ENCODE measurements at places on chromosomes 16 and 17.

GRCh38 chr16:85422632-85423550 lies 190.2 kb upstream of the GSE1 start:
- DNase-seq: no peak

DNA sequence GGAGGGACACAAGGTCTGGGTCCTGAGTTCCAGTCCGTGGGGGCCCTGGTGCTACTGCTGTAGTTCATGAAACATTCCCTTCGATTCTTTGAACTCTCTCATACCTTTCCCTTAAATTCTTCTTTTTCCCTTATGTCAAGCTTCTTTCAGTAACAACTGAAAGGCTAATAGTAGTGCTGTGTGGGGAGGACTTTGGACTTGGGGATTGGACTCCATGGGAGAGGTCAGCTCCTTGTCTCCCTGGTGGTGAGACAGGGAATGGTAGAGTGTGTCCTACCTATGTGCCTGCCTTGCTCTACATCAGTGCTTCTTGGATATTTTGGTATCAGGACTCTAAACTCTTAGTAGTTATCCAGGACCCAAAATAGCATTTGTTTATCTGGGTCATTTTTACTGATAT lies 628.1 kb downstream of the WWOX start:
- no peak for DNase-seq

DNA sequence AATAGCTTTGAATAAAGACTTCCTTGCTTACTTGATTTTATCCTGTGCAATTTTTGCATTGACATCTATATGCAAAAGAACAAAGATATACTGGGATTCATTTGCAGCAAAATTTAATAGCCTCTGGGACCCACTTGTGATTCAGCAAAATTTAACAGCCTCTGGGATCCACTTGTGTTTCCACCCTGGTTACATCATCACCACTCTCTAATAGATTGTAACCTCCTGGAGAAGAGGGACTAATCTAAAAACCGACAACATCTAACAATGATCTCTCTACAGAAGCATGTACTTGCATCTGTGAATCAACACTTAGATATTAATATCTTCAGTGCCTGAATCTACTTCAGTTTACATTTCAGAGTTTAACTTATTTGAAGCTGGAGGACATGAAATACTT lies 202.0 kb upstream of the CPHXL start:
- DNase-seq: no peak

- DNase-seq: no peak
Observed at GRCh38 chr16:53502331-53503269, at the start of gene AKTIP. Gene AKTIP (minus strand): TSS chr16:53503209. CDS start chr16:53500259, 2,950 bp downstream.

GRCh38 chr17:19720631-19721426 lies 4.4 kb upstream of the SLC47A2 start:
- DNase-seq: no peak

GRCh38 chr17:37779554-37779953 lies 34.7 kb upstream of the HNF1B start:
- DNase-seq: no peak

- peak; percentile 35 for DNase-seq
Observed at GRCh38 chr17:50026837-50027171, 29.1 kb upstream of the ITGA3 start.

DNA sequence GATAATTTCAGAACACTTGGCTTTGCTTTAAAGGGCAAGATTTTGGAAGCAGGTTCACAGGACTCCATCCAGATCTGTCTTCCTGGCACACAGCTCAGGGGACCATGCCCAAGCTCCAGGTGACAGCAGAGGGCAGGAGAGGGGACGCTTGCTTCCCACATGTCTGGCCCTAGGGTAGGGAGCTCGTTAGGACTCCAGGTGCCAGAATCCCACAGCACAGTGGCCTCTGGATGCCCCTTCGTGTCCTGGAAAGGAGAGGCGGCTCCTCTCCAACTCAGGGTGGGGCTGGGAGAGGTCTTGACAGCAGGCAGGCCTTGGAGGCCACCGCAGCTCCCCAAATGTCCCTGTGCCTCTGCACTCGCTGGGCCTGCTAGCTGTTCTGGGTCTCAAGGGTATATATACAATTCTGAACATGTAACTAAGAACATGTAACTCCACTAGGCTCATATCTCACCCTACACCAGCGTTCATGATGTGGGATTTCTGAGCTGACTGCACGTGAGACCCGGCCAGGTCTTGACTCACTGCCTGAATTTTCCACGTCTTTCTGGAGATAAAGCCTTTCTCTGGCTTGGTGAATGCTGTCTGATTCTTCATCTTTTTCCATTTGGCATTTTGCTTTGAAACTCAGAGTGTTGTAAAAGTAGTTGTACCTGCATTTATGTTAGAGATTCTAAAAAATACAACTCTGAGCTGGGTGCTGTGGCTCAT lies 52.8 kb downstream of the MARCHF10 start:
- DNase-seq: peak; percentile 34

GRCh38 chr17:81397314-81398175 lies 2.3 kb downstream of the BAHCC1 start:
- DNase-seq: peak; percentile 64

DNA sequence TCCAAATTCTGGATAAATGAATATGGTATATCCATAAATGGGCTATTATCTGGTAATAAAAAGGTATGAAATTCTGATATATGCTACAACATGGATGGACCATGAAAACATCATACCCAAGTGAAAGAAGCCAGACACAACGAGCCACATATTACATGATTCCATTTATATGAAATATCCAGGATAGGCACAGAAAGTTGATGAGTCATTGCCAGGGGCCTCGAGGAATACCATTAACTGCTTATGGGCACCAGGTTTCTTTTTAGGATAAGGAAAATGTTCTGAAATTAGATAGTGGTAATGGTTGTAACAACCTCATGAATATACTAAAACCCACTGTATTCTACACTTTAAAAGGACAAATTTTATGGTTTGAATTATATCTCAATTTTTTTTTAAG lies 123.2 kb downstream of the PITPNC1 start:
- no peak for DNase-seq

- DNase-seq: no peak
Observed at GRCh38 chr17:19383681-19384470, 3.1 kb downstream of the MFAP4 start.

- no peak for DNase-seq
Observed at GRCh38 chr16:80971819-80972218, 34.9 kb downstream of the CMC2 start.

DNA sequence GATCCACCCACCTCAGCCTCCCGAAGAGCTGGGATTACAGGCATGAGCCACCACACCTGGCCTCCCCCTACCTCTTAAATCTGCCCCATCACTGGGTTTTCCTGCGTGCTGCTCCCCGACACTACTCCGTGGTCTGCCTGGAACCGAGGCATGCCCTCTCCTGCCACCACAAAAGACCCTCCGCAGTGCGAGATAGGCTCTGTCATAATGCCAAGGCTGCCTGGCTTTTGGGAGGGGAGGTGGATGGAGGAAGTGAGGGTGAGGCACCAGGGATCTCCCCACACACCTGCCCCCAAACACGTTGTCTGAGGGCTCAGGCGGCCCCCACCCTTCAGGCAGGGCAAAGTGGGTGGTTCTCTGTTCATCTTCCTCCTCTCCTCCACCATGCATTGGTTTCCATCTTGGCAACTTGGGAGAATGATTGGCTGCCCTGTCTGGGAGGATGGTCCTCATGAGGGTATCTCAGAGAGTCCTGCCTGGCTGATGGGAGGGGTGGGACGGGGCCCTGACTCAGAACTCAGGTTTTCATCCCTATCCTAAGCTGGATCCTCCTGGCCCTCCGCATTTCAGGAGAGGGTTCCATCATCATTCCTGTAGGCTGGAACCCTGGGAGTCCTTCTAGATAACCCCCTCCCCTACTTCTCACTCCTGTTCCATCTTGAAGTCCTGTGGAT lies 23.2 kb downstream of the IGFBP4 start:
- no peak for DNase-seq

GRCh38 chr17:64037802-64038201 lies 17.4 kb upstream of the ICAM2 start:
- no peak for DNase-seq

DNA sequence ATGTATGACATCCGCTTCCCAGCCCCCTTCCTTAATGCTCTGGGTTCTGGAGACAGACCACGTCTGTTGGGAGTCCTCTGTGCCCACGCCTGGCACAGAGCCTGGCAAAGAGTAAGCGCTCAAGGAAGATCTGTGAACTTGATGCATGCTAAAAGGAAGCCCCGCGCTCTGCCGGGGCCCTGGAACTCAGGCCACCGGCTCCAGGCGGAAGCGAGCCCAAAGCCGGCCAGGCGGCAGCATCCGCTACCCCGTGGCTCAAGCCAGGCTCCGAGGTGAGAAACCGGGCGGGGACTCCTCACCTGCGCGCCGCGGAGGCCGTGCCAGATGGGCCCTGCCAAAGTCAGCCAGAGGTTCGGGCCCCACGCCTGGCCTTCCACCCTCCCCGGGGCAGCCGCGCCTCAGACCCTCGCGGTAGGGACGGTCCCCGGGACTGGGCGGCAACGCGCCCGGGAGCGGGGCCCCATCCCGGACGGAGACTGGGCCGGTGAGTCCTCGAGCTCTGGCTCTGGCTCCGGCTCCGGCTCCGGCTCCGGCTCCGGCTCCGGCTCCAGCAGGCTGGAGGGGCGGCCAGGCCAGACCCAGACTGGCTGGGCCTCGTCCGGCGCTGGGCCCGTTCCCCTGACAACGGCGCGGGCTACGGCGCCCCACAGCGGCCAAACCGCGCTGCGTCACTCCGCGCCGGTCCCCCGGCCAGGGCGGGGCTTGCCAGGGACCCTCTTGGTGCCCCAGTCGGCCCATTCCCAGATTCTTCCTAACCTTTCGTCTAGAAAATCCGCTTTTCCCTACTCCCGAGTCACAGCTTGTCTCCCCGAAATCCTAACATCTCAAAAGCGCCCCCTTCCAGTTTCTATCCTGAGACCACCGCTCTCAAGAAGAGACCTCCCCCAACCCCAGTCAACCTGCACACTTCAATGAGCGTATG lies at the start of gene ZDHHC1:
Gene ZDHHC1 (minus strand): TSS at position 606 of the 922 bp plus-strand sequence. CDS start 8,702 bp downstream, outside the sequence.
- peak; percentile 81 for DNase-seq

- peak; percentile 49 for DNase-seq
Observed at GRCh38 chr16:80526418-80527061, 14.3 kb upstream of the DYNLRB2 start.

DNA sequence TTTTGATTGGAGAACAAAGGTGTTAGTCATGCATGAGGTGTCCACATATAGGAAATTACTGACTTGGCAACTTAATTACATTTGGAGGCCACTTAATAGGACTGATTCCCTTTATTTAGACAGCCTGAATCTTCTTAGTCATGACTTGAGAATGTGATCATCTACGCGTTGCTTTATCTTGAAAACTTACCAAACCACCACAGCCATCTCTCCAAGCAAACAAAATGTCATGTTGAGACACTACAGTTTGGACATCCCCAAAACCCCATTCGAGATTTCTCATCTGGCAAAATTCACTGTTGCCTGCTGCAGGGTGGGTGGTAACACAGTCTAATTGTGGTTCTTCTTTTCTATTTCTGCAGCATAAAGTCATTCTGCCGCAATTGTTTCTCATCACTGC lies 176.5 kb upstream of the CDH5 start:
- DNase-seq: no peak
